ENCODE measurements at places on chromosomes 12 and 14.

DNA sequence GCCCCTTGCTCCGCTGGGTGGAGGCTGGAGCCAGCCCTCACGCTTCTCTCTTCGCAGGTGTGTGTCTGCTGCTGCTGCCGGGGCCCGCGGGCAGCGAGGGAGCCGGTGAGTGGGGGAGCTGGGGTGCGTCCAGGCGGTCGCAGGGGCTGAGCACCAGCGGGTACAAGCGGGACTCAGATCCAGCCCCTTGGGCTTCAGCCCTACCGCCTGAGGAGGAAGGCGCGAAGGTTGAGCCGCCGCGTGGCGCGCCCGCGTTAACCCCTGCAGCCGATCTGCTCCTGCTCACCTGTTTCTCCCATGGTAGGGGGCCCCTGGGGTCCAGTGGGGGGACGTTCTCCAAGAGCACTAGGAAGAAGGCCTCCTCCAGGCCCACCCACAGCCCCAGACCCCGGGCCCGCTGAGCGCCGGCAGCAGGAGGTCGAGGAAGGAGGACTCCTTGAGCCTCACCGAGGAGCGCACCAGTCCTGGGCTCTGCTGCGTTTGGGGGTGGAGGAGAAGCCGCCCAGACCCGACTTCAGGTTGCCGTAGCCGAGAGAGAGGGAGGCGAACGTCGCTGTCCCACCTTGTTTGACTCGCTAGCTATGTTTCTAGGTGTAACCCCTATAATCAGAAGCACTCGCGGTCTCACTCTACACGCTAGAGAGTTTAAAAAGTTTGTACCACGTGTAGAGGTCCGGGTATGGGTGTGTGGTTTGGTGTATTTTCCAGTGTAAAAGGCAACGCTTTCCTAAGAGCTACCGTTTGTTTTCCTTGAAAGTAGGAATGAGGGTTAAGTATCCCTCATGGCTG is 834 bp downstream of the COCH start:
- no peak for DNase-seq

DNA sequence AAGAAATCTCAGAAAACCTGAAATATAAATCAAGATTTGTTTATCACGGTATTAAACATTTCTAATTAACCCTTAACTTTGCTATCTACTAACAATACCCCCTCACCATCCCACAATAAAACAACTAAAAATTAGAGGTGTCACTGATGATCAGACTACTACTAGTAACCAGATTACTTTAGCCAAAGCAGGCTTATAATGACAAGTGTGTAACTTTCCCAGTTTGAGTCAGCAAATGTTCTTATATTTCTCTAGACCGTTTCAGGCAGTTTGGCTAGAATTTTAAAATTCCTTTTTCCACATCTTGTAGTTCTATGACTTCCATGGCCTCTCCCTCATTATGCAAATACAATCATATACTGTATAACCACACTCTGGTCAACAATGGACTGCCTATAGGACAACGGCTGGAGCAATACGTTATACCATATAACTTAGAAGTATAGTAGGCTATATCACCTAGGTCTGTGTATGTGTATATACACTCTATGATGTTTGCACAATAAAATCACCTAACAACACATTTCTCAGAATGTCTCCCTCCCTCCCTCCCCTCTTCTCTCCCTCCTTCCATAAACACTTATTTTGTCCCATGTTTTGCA is 102.1 kb downstream of the DENND5B start:
- no peak for DNase-seq

DNA sequence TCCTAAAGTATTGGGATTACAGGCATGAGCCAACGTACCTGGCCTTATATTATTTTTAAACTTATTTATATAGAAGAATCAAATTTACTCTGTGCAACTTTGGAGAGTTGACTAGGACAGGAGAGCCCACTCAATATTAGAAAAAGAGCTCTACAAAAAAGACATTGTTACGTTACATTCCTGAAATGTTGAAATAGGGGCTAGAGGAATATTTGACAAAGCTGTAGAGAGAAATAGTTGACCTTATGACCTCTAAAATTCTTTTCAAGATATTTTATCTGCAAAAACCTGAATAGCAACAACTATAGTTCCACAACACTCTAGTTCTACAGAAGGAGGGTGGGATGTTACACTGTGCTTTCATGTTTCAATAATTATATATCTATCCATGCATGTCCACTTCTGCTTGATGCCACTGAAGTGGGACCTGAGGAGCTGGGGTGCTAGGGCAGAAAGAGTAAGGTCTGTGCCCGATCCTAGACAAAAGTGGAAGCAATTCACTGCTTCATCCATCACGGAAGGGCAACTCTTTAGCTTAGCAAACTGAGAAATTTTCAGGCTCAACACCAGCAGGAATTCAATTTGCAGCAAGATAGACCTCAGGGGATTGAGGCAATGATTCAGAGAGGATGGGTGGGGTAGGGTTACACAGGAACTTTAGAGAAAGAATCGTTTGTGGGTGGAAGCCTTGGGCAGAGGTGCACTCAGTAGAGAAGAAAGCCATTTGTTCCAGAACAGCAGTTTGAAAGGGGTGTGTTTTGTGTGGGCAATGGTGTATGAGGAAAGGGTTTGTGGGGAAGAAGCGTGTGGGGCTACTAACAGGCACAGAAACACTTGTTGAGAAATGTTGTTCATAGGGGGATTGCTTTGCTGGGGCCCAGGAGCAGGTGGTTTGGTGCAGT is 16.0 kb upstream of the RNASE10 start:
- no peak for DNase-seq

DNA sequence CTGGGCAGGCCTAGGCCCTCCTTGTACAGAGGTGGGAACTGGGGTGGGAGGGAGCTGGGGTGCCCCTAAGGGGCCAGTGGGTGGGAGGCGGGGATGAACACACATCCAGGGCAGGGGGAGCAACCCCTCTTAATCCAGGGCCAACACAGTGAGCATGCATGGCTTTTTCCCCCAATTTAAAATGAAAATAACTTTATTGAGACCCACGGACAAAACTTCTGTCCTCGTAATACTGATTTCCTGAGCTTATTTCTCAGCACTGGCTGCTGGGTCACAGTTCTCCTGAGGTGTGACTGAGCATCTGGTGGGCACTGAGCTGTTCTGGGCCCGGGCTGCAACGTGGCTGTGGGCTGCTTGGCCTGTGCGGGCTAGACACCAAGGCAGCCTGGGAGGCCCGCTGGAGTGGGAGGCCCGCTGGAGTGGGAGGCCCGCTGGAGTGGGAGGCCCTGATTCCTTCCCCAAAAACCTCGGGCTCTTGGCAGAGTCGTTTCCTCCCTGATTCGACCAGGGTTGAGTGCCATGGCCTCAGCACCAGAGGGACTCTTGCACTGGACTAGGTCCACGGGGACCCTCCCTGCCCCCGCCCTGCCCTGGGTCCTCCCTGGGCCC is 24.9 kb upstream of the TRAF3 start:
- no peak for DNase-seq

GRCh38 chr14:53963320-53964227 is 6.9 kb upstream of the BMP4 start:
- peak; percentile 67 for DNase-seq

- DNase-seq, result no peak
Observed at GRCh38 chr12:120500581-120500980, 4.7 kb downstream of the DYNLL1 start.

- no peak for DNase-seq
Observed at GRCh38 chr12:43004908-43005307, 415.4 kb upstream of the PRICKLE1 start.

DNA sequence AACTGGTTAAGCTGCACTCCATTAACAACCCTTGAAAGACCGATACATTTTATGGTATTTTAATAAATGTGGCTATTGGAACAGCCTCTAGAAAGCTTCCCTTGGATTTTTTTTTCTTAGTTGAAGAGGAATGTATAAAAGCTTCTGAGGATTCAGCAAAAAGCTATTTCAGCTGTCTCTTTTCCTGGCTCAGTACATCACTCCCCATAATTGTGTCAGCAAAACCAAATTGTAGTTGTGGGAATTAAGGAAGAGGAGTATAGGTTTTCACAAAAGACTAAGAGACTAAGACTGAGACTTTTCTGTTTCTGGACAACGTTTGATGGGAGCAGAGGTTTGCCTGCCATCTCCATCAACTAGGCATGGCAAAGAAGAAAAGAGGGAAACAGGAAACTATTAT is 106.5 kb downstream of the C12orf50 start:
- peak; percentile 23 for DNase-seq

- DNase-seq, result peak; percentile 43
Observed at GRCh38 chr14:68404652-68405183, 388.1 kb downstream of the ZFP36L1 start.

- DNase-seq, result no peak
Observed at GRCh38 chr12:123286652-123287373, 15.2 kb upstream of the CDK2AP1 start.

DNA sequence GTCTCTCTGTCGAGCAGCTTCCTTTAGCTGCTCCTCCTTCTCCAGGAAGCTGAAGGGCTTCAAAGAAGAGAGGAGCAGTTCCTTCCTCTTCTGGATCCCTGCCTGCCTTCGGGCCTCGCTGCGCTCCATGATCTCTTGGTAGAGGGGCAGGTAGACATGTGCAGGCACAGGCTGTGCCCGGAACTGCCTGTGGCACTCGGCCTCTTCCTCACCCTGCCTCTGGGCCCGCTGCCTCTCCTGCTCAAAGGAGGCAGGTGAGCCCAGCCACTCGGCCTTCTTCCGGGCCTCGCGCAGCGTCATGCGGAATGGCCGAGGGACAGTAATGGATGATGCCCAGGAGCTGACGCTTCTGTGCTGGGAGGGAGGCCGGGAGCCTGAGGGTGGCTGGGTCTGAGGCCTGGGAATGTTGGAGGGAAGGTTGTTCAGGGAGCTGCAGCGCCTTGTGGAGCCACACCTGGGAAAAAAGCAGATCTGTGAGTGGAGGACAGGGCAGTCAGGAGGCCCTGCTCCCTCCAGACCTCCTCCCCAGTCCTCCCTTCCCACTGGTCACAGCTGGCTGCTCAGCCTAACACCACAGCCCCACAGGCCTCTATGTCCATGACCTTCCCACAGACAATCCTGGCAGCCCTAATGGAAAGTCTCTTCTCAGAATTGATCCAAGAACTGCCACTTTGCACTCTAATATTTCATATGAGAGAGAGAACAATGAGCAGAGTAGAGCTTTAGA is 5.3 kb downstream of the FAM161B start:
- no peak for DNase-seq

DNA sequence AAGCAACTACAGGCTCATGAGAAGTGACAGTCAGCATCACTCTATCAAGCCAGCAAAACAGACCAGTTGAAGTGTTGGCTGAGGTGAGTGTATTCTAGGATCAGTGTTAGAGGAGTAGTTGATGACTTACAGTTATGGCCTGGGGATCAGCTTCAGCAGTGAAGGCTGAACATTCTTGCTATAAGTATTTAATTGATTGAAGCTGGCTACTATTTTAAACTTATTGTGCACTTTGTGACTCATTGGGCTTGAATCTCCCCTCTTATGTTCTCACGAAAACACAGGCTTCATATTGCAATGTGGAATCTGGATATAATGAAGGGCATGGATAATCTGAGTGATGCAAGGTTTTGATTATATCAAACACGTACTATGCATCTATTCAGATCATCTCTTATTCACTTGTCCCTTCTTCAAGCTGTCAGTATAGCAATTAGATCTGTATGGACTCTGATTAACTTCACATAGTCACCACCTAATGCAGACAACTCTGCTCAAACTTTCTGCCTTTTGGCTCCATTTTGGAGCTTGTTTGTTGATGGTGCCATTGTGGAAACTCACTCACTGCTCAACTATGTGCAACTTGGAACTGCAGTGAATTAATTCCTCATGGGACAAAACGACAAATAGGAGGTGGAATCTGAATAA is 309.2 kb downstream of the SLC16A7 start:
- DNase-seq, result no peak

DNA sequence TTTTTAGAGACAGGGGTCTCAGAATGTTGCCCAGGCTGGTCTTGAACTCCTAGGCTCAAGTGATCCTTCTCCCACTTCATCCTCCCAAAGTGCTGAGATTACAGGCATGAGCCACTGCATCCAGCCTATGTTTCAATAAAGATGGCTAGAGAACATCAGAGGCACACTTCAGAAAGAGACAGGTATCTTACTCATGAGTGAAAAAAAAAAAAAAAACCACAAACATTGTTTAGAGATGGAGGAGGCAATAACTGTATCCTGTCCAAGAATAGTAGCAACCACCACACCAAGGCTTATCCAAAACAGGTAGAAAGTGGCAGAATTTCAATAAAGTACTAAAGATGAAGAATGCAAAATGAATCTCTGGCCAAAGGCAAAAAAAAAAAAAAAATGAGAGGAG is 30.3 kb downstream of the EEA1 start:
- DNase-seq, result no peak

DNA sequence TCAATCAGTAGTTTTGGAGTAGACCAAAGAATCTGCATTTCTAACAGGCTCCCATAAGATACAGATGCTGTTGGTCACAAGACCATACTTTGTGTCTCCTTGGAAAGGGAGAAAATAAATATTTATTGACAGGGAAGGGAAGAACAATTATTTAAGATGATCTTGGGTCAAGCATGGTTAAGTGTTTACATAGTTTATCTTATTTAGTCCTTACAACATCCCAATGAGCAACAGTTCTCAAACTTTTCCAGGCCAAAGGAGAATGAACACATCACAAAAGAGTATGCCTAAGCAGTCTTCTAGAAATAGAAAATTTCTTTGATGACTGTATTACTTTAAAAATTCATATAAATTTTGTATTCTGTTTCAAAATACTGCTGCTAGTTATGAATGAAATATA is 8.8 kb downstream of the LPCAT3 start:
- DNase-seq, result no peak

GRCh38 chr12:1608713-1609119 is 14.3 kb upstream of the FBXL14 start:
- peak; percentile 56 for DNase-seq

DNA sequence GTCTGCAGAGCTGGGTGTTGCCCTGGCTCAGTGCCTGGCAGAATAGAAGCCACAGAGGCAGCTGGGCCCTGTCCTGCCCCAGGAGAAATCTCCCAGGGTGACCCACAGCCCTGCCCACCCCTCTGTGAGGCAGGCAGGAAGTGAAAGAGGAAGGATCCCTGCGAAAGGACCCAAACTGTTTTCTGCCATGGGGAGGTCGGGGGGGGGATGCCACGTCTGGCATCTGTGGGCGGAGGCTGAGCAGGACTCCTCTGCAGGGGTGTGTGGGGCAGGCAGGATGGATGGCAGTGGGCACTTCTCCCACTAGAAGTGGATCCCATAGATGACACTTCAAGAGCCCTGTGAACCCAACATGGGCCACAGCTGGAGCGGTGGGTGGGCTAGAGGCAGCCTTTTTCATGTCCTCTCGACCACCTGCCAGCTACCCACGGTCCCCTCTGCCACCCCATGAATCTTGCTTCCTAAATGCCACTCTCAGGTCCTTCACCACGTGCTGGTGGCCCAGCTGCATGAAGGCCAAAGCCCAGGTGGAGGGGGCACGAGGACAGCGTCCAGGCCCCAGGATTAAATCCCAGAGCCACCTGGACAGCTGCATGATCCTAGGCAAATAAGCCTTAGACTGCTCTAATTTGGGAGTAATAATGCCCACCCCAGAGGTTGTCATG is 3.6 kb downstream of the PAPLN start:
- no peak for DNase-seq
